ENCODE measurements at places on chromosomes 5 and 9. TPM values are rescaled to one million over a fixed set of nuclear protein-coding genes. Genes with fewer than 3 reads are reported as not detected.

PCDHGA6 gene
- total RNA-seq, result 0.13 TPM

SLC28A3 gene
- not detected for total RNA-seq

TOR1A gene
- total RNA-seq, result 64.4 TPM

PCDHA2 gene
- total RNA-seq, result 0.03 TPM

SLC1A1 gene
- 1.7 TPM for total RNA-seq

LHX2 gene
- 4.7 TPM for total RNA-seq

AGXT2 gene
- total RNA-seq, result not detected

TMC1 gene
- total RNA-seq, result 0.05 TPM

All from A549 treated with CpdA at 1 μM for 4 hours (cell line).